ENCODE measurements at places on chromosomes 3 and 15.

DNA sequence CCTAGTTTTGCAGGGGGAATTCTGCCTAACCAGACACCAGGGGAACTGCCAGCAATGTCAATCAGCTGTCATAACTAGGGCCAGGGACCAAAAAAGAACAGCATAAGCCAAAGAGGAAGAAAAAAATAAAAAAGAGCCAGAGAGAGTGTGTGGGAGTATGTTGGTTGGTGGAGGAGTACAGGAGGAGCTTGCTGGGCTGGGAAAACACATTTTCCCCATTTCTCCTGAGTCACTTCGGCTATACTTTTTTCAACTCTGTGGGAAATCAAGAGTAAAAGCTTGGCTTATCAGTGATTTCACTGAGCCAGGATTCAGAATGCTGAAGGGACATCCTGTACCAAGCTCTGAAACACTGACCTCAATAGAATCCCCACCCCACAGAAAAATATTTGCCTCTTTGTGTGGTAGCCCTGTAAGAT lies 144.7 kb upstream of the DPH6 start:
- no peak for DNase-seq

- DNase-seq, result no peak
Measured at GRCh38 chr15:74422652-74423430, 10.9 kb downstream of the SEMA7A start.

DNA sequence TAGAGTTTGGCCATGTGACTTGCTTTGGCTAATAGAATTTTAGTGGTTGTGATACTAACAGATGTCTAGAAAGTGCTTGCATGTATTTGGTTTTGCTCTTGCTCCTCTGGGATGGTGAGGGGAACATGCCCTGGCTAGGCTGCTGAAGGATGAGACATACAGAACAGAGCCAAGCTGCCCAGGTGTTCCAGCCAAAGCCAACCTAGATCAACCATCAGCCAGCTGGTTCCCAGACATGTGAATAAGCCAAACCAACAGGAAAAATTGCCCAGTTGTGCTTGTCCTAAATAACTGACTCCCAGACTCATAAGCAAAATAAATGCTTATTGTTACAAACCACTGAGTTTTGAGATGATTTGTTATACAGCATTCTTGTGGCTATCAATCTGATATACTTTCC lies 292.6 kb downstream of the SUCLG2 start:
- no peak for DNase-seq

DNA sequence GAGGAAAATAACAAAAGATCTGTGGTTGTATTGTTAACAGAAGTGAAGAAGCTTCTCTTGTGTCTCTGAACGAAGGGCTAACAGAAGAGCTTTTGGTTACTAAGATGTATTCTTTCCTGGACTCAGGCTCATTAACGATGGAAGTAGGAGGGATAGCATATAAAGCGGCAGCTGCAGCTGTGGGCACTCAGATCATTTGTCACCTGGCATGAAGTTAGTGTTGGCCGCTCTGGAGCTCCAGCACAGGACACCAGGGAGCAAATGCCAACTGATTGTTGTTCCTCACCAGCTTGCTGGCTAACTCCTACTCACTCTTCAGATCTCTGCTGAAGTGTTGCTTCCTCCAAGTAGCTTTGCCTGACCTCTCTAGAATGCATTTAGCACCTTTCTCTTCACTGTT lies 15.5 kb upstream of the SLITRK3 start:
- DNase-seq, result no peak

DNA sequence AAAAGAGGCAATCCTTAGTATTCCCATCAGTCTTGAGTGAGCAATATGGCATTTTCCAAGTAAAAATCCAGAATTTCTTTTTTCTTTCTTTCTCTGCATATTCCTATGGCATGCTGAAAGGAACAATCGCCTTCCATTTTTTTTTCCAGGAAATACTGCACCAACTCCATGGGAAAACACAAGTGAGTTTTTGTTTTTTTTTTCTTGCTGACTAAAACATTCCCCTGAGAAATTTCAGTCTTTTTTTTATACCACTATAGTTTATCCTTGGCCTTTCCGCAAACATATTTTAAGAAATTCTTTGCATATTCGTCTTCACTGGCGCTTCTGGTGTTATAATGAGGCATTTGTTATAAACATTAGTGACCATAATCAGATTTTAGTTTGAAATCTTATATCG lies 429.6 kb upstream of the MDFIC2 start:
- DNase-seq, result no peak

GRCh38 chr15:55241186-55241585 lies 44.4 kb upstream of the RSL24D1 start:
- no peak for DNase-seq

GRCh38 chr15:84962955-84963354 lies 18.7 kb upstream of the PDE8A start:
- DNase-seq, result no peak

DNA sequence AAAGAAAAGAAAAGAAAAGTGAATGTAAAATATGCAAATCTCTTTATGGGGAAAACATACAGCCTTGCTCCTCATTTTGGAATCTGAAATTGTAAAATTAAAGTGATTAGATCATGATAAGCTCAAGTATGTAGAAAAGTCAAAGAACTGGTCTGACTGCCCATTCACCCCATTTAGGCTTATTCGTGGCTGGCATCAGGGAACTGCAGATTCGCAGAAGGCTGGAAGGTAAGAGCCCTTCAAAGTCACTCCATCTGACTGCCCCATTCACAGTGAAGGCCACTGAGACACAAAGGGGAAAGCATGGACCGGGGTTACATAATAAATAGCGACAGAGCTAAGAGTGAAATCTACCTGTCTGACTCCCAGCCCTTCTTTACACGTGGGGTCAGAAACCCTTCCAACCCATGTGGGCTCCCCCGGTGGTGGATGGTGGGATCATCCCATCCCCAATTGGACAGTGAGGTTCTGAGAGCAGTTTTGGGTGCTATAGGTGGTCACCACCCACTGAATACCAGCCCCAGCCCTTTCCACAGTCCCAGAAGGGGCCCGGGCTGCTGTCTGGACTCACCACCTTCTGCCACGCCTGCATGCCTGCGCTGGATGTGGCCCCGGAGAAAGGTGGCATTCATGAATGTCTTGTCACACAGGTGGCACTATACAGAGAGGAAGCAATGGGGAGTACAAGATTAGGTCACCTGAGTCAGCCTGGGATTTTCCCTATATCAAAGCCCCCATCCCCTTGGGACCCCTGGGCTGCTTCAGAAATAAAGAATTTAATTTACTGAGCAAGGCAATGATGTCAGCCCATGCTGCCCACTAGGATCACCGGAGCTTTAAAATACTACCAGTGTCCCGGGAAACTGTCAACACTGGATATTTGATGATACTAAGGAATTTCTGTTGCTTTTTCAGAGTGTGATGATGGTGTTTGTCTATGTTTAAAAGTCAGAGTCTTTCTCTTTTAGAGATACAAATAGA lies 17.9 kb downstream of the DZIP1L start:
- no peak for DNase-seq

DNA sequence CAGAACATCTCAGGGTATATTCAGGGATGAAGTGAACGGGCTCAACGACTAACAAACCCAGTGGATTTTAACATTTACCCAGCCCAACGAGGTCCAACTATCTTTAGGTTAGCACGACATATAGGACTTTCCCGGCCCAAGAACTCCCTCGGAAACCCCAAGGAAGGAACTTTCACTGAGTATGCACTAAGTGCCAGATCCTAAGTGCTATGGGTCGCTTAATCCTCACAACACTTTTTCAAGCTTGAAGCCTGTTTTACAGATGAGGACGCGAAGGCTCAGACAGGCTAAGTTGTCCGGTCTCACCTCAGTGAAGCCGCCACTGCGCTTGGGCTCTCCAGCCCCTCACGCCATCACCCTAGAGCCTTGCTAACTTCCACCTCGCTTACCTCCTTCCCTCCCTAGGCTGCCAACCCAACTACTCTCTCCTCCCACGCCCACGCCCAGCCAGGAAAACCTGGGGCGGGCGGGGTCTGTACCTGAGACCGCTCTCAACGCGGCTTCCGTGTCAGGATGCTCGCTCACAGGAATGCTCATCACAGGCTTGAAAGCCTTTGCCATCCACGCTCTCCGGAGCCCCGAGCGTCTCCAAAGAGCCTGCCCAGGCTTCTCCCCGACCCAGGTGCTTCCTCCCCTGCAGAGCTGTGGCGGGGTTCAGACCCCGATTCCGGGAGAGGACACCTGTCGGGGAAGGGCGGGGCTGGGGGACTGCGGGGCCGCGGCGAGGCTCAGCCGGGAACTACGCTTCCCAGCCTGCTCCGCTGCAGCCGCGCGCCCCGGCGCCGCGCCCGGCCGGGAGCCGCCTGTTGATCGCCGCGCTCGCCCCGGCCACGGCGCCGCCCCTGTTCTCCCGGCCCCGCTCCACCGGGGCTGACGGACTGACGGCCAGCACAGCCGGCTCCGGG lies at the start of gene TMOD2:
TMOD2 (plus strand) TSS at position 806 of the 905 bp plus-strand sequence. CDS start 14,845 bp downstream, outside the sequence.
- peak; percentile 37 for DNase-seq

Measured in T-helper 9 cell (primary cell).